ENCODE measurements at places on chromosomes 7 and 10.

DNA sequence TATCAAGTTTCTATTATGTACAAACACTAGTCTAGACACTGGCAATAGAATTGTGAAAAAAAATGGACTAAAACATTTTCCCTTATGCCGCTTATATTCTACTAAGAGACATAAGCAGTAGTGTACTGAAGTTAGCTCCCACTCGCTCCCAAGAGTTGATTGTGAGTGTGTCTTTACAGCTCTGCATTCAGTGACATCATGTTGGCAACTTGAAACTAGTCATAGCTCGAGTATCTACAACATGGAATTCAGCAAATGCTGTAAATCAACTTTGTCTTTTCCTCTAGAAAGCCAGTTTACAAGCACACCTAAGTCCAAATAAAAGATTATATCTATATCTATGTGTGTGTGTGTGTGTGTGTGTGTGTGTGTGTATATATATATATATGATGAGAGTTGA, 58.8 kb upstream of the MAGI2 start:
- no peak for DNase-seq

DNA sequence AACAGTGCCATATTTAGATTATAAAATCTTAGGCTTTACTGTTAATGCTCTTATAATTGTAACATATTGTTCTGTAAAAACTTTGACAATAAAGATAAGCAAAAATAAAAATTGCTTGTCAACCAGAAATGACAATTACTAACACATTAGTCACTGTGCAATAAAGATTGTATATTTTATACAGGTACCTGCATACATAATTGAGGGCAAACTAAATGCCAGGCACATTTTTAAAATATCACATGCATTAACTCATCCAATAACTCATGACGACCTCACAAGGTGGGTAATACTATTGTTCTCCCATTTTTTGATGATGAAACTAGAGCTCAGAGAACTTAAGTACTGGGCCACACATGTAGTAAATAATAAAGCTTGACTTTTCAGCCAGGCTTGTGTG, 1020.2 kb upstream of the C7orf33 start:
- no peak for DNase-seq

DNA sequence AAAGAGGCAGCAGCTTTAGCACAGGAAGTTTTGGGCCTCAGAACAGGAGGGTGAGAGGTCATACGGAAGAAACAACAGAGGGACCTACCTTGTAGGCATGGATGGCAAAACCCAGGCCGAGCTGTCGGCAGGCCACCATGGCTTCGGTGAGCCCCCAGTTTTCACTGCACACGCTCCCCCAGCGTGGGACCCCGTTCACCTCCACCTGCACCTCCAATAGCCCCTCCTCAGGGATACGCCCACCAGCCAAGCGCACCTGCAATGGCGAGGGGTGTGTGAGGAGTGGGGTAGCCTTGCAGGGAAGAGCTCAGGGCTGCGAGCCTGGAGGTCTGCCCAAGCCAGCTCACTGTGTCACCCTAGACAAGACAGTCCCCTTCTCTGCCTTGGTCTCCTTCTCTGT, 11.3 kb downstream of the LOXL4 start:
- DNase-seq, result no peak

DNA sequence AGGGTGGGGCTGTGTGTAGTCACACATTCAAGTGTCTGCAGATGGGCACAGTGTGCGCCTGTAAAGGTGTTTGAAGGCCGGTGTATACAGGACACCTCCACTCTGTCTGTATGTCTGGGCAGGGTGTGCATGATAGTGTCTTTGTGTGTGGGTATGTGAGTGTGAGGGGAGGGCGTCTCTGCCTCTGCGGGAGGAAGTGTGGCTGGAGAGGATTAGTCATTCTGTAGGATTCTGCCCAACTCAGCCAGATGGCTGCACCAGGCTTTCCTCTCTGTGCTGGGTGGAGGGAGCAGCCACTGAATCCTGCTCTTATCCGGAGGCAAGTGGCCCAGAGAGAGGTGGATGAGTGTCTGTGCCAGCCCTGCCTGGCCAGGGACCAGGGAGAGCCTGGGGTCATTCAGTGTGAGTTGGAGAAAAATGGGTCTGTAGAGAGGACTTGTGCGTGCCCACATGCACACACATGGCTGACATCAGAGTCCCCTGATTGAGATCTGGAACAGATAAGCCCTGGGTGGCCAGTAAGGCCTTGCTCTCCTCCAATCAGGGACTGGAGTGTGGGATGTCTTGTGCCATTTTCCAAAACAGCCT, 1.7 kb downstream of the SFXN3 start:
- DNase-seq, result peak; percentile 72

DNA sequence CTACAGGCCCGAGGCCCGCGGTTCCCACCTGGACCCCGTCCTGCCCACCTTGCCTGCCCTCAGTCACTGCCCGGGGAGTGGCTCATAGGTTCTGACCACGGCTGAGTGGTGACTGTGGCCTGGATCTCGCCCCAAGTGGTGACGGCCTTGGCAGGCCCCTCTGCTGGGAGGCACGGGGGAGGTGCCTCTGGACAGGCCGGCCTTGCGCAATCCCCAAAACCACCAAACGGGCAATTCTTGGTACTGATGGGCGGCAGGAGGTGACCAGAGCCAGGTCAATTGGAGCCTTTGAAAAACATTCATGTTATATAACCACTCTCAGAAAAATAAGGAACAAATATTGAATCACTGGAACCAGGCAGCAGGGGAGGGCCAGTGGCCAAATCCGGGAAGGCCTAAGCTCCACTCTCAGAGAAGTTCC, 83.4 kb downstream of the PRKAG2 start:
- DNase-seq, result no peak

DNA sequence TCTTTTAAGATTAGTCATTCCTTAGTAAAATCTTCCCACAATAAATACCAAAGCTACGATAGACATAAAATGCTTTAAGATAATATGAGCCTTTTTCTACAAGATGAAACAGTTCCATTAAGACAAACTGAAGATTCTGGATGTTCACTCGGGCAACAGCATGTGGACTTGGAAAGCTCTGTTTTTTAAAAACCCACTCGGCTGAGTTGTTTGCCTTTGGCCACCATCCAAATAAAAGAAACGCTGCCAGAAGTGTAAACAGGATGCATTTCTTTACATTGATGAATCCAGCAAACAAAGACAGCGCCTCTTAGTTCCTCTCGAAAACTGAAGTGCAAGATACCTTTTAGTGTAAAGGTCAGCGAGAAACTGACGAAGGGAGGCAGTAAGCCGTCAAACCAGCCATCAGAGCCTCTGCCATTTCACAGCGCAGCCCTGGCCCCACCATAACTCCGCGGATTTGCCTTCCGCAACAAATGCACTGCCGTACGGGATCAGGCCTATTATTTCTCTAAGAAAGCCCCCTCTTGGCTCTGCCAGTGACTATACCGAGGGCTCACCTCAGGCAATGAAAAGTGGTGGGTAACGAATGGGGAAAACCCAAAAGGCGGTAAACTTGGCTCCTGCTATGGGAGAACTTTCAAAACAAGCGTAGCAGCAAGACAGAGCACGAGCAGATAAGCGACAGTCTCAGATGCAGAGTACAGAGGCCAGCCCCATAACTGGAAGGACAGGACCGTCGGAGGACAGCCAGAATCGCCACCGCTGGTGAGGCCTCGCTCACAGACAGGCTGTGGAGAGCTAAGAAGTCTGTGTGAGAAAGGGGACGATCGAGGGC, 41.4 kb downstream of the GNA12 start:
- DNase-seq, result no peak

GRCh38 chr7:120738816-120739215, 119.1 kb downstream of the TSPAN12 start:
- no peak for DNase-seq

DNA sequence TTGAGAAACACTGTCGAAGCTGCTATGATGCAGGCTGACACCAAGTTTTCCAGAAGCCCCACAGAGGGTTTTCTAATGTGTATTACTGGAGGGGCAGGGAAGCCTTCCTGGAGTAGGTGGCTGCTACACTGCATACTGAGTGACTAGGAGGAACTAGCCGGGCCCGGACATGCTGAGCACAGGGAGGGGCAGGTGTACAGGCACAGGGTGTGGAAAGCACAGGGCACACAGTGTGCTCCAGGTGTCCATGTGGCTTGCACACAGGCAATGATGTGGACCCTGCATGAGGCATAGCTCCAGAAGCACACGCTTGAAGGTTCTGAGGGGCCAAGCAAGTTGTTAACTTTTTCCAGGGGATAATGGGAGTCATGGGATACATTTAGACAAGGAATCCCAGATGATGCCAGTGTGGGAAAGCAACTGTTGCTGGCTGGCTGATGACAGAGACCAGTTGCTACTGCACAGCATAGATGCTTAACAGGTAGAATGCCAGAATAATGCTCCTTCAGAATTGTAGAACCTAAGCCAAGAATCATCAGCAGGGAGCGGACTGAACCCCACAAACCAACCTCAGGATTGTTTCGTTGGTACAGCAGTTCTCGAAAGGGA, 14.6 kb downstream of the DHX32 start:
- DNase-seq, result no peak

DNA sequence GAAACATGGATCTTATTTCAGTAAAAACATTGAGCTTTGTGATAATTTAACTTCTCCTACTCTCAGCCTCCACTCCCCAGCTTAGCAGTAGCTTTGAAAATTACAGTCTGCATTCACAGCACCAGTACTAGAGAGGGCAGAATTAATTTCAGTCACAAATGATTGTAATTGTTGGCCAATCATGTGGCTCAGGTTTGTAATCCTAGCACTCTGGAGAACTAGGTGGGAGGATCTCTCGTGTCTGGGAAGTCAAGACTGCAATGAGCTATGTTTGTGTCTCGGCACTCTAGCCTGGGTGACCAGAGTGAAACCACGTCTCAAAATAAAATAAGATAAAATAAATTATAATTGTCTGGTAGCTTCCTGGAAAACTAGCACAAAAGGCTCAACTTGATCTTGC, 620.9 kb downstream of the TNS3 start:
- DNase-seq, result no peak

GRCh38 chr10:35388197-35388596, 51.9 kb downstream of the CCNY start:
- DNase-seq, result no peak

DNA sequence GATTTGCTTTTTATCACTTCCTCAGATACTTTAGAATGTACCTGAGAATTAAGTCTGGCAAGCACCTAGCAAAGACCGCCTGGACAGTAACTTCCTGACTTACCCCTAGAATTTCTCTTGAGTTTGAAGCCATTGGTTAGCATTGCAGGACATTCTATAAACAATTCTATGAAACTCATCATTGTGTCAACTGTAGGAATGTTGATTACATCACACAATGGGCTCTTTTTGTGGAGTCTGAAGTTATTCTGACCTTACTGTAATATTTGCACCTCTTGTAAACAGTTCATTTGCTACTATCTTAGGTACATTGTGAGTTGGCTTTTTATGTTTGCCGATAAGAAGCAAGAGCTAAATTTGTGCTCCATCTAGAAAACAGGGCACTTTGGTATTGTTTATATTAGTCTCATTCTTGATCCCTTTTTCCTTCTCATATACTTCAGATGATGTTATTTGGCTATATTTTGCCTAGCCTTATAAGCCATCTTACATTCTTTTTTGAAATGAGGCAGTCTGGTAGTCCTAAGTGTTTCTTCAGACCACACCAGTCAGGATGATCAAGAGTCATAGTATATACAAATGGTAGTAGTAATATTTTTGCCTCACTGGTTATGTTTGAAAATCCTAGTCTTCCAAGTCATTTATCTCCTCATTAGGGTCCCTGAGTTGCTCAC, 52.4 kb downstream of the CASD1 start:
- no peak for DNase-seq

- no peak for DNase-seq
Observed at GRCh38 chr7:1391449-1391848, 67.8 kb downstream of the MICALL2 start.

GRCh38 chr7:17558558-17559332, 260.3 kb downstream of the AHR start:
- DNase-seq, result no peak

GRCh38 chr7:51067757-51068156, 248.9 kb downstream of the COBL start:
- DNase-seq, result peak; percentile 19

GRCh38 chr7:102258073-102258748, 28.5 kb upstream of the SH2B2 start:
- no peak for DNase-seq

DNA sequence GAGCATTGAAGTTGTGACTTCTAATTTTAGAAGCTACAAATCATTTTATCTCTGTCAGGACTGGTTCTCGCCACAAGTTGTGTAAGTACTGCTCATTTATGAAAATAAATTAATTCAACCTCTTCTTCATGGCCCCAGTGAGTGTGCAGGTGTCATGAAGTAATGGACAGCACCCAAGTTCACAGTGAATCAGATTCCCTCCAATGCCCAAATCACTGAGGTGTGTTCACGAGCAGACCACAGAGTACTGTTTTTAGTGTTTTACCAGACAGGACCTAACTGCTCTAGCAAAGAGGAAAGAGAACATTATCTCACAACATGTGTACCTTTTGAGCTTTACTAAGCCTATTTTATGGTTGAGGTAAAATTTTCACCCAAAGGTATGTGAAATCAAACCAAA, 980.0 kb downstream of the CNTNAP2 start:
- DNase-seq, result no peak

GRCh38 chr7:108376206-108376605, 80.0 kb downstream of the NRCAM start:
- no peak for DNase-seq

GRCh38 chr10:3982746-3983442, 197.9 kb upstream of the KLF6 start:
- DNase-seq, result no peak

- DNase-seq, result no peak
Observed at GRCh38 chr7:84637568-84638338, 443.2 kb upstream of the SEMA3A start.

DNA sequence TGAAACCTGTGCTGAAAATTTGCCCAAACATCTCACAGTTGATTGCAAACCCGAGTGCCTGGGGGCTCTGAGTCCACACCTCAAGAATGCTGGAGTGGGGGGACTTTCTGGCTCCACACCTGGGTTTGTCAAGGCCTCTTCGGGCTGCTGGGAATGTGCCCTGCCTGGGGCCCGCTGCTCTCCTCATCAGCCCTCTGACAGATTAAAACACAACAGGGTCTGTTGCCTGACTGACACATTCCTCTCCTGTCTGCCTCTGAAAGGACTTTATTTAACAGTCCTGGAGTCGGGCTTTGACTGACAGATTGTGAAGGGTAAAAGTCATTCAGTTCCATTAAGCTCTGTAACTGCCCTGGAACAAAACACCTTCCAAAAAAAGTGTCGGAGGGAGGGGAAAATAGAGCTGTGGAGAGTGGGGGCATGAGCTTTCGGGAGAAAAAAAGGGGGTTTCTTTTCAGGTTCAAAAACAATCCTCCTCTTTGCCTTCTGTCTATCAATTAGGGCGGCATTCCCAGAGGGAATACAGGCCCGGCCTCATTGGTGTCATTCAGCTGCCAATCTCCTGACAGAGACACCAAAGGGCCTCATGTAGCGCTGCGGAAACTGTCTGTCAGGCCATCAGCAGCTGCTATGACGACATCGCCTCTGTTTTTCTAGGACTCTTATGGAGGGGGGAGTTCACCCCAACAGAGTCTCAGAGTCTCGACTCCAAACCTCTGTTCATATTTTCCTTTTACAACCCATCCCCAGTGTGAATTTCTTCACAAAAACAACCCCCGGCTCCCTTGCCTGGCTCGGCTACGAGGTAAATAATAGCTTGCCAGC, 398.8 kb upstream of the NFE2L3 start:
- DNase-seq, result no peak
